ENCODE measurements at places on chromosomes 2 and 18.

GRCh38 chr2:128808462-128809258, 490.0 kb upstream of the HS6ST1 start:
- peaks cover 18% of the 10 kb centered on the region for H3K4me1 ChIP-seq
- no peaks in the 10 kb centered on the region for H3K27me3 ChIP-seq
- peak overlapping the region; percentile 34 for H3K27ac ChIP-seq
- DNase-seq = peak; percentile 83

GRCh38 chr2:23053601-23054000, 331.4 kb upstream of the KLHL29 start:
- no peaks in the 10 kb centered on the region for H3K4me1 ChIP-seq
- DNase-seq = no peak
- no peak overlapping the region for H3K4me3 ChIP-seq
- H3K27ac ChIP-seq = no peak overlapping the region
- H3K27me3 ChIP-seq = no peaks in the 10 kb centered on the region

- H3K4me3 ChIP-seq = no peak overlapping the region
- no peaks in the 10 kb centered on the region for H3K4me1 ChIP-seq
- no peaks in the 10 kb centered on the region for H3K27me3 ChIP-seq
- no peak for DNase-seq
- no peak overlapping the region for H3K27ac ChIP-seq
- no peaks in the 10 kb centered on the region for H3K36me3 ChIP-seq
Observed at GRCh38 chr18:3722649-3723433, 272.9 kb downstream of the TGIF1 start.

GRCh38 chr18:3596637-3597384, 146.8 kb downstream of the TGIF1 start:
- peaks cover 31% of the 10 kb centered on the region for H3K4me1 ChIP-seq
- peak overlapping the region; percentile 99 for H3K27ac ChIP-seq
- no peaks in the 10 kb centered on the region for H3K27me3 ChIP-seq

DNA sequence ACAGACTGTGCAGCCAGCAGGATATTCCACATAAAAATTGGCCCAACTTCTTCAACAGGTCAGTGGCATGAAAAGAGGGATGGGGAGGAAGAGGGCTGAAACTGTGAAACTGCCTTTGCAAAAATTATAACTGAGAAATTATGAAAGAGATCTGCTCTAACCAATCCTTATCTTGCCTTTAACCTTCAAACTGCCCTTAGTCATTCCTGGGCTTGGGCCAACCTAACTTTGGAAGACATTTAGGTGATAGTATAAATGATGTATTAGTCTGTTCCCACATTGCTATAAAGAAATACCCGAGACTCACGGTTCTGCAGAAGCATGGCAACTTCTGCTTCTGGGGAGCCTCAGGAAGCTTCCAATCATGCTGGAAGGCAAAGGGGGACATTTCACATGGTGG, 74.5 kb downstream of the RPL31 start:
- no peak for DNase-seq
- no peaks in the 10 kb centered on the region for H3K4me1 ChIP-seq
- peaks cover 8% of the 10 kb centered on the region for H3K36me3 ChIP-seq
- H3K27me3 ChIP-seq = no peaks in the 10 kb centered on the region
- no peak overlapping the region for H3K4me3 ChIP-seq

- H3K27ac ChIP-seq = no peak overlapping the region
- no peak for DNase-seq
- H3K27me3 ChIP-seq = no peaks in the 10 kb centered on the region
- H3K36me3 ChIP-seq = peaks cover 27% of the 10 kb centered on the region
Observed at GRCh38 chr18:46213295-46213694, 109.1 kb downstream of the HAUS1 start.

- no peaks in the 10 kb centered on the region for H3K4me1 ChIP-seq
- H3K36me3 ChIP-seq = no peaks in the 10 kb centered on the region
- H3K27ac ChIP-seq = no peak overlapping the region
- no peak for DNase-seq
- H3K4me3 ChIP-seq = no peak overlapping the region
Observed at GRCh38 chr2:76667821-76668271, 854.3 kb downstream of the LRRTM4 start.

DNA sequence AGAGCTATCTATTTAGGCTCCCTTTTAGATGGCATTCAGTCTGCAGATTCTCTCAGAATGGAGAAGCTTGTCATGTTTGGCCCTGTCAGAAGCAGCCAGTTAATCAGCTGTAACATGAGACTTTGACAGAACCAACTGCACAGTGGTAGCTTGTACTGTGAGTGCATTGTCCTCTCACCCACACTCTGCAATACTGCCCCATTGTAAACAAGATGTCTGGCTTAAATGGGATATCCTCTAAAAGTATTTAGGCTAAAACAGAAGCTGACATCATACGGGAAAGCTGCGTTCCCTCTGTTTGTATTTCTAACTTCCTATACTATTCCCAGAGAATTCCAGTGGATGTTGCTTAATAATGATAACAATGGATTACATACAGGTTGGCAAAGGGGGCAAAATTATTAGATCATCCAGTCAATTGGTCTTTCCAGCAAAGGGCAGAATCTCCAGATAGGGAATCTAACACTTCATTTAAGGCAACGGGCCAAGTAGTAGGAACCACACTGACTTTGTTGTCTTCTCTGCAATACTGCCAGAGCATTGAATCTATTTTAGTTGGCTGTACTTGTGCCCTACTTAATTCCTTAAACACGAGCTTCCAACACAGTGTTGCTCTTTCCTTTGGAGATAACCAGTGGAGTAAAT, 15.4 kb upstream of the STAT4 start:
- DNase-seq = no peak
- H3K27me3 ChIP-seq = no peaks in the 10 kb centered on the region
- H3K4me1 ChIP-seq = peaks cover 59% of the 10 kb centered on the region
- H3K36me3 ChIP-seq = no peaks in the 10 kb centered on the region
- peak overlapping the region; percentile 100 for H3K27ac ChIP-seq

DNA sequence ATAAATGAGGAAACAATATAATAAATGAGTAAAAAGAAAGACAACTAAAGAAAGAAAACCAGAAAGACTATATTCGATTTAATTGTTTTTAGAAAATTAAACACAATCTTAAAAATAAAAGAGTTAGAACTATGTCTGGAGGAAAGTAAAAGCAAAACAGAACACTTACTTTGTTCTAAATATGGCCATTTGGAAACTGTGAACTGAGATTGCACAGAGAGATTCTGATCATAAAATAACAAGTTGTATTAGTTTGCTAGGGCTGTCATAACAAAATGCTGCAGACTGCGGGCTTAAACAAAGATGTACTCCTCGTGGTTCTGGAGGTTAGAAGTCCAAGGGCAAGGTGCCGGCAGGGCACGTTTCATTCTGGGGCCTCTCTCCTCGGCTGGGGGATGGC, 128.1 kb upstream of the AQP4 start:
- no peaks in the 10 kb centered on the region for H3K4me1 ChIP-seq
- no peak for DNase-seq
- H3K36me3 ChIP-seq = no peaks in the 10 kb centered on the region
- H3K27ac ChIP-seq = no peak overlapping the region
- H3K27me3 ChIP-seq = no peaks in the 10 kb centered on the region

DNA sequence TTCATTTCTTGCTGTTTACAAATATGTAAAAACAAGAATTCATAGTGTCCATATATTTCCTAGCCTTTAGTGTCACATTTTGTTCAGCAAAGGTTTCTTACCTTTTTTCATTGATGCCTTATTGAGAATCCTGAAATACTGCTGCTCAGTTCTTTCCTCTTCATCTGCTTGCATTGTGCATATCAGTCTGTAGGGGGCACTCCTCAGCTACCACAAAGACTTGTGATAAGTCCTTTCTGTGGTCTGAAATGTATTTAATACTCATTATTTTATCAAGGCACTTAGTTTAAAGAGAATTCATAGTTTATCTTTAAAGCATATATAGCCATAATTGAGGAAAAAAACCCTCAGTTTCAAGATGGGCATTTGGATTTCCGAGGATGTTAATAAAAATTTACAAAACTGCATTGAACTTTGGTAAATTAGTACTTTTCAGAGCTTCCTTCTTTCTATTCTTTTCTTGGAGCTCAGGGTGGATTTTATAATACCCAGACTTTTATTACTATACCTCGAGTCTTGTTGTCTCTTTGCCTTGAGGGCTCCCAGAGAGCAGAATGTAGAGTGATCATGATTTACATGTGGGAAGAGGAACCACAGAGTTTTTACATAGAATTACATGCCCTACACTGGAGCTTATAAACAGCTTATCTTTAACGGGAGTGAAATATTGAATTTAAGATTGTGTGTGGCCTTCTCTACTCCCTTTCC, 570.1 kb downstream of the PLCL1 start:
- H3K27ac ChIP-seq = no peak overlapping the region
- H3K27me3 ChIP-seq = no peaks in the 10 kb centered on the region
- no peak overlapping the region for H3K4me3 ChIP-seq

DNA sequence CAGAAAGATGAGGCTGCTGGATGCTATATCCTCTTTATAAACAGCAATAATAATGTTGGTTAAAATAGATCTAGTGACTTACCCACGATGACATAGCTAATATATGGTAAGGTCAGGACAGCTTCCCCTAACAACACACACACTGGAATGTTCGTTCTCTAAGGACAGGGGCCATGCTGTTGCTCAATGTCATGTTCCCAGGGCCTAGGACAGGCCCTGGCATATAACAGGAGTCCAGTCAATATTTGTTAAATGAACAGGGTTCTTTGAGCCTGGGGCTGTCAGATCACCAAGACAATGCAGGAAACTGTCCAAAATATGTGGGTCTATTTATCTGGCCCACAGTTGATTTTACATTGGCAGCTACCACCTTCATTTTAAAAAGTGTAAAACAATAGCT, 207.1 kb upstream of the MEX3C start:
- no peaks in the 10 kb centered on the region for H3K27me3 ChIP-seq
- DNase-seq = no peak
- H3K4me3 ChIP-seq = no peak overlapping the region
- no peaks in the 10 kb centered on the region for H3K36me3 ChIP-seq
- no peak overlapping the region for H3K27ac ChIP-seq

DNA sequence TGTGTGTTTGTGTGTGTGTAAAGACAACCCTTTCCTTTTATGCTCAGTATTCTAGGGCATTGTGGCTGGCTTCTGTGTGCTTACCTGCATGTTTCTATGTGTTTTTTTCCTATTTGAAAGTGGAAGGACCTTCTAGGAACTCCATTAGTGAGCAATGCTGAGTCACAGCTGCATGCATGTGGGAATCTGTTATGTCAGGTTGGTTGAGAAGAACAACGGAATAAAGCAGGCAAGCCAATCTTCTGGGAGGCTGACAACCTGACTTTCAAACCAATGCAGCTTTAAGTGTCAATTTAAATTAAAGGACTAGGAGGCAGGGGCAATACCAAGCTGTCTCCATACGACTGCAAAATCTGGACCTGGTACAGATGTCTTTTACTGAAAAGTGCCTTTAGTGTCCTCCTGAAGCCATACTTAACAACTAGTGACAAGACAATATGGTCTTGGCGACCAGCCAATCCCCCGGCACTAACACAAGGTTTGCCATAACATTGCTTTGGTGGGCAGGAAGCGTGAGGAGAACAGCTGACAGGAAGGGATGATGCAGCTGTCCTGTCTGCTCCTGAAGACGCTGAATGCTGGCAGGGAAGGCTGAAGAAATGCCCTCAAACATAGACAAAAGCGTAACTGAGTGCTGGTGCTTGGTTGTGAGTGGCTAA, 514.7 kb upstream of the CDH7 start:
- no peak for DNase-seq
- H3K27ac ChIP-seq = no peak overlapping the region
- no peaks in the 10 kb centered on the region for H3K4me1 ChIP-seq
- no peak overlapping the region for H3K4me3 ChIP-seq

DNA sequence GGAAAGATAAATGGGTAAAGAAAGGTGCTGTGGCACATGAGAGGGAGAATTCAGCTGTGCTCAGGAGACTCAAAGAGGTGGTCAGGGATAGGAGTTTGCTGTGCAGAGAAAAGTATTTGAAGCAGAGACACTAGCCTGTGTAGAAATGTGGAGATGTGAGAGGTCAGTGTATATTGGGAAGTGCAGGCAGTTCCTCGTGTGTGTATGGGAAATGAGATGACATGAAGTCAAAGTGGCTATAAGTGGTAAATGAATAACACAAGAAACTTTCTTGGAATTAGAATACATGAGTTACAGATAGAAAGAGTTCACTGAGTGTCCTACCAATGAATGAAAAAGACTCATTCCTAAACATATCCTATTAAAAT, 11.6 kb downstream of the MAP3K20 start:
- no peaks in the 10 kb centered on the region for H3K4me1 ChIP-seq
- DNase-seq = no peak
- no peak overlapping the region for H3K4me3 ChIP-seq
- H3K27ac ChIP-seq = no peak overlapping the region
- no peaks in the 10 kb centered on the region for H3K27me3 ChIP-seq

GRCh38 chr2:8884812-8885211, 47.4 kb upstream of the KIDINS220 start:
- H3K4me1 ChIP-seq = no peaks in the 10 kb centered on the region
- no peak for DNase-seq
- H3K4me3 ChIP-seq = no peak overlapping the region
- H3K27ac ChIP-seq = no peak overlapping the region
- H3K27me3 ChIP-seq = no peaks in the 10 kb centered on the region

- no peak overlapping the region for H3K4me3 ChIP-seq
- H3K36me3 ChIP-seq = no peaks in the 10 kb centered on the region
- H3K27ac ChIP-seq = no peak overlapping the region
- DNase-seq = peak; percentile 42
- H3K27me3 ChIP-seq = no peaks in the 10 kb centered on the region
Observed at GRCh38 chr2:238107525-238108422, 7.6 kb downstream of the ESPNL start.

DNA sequence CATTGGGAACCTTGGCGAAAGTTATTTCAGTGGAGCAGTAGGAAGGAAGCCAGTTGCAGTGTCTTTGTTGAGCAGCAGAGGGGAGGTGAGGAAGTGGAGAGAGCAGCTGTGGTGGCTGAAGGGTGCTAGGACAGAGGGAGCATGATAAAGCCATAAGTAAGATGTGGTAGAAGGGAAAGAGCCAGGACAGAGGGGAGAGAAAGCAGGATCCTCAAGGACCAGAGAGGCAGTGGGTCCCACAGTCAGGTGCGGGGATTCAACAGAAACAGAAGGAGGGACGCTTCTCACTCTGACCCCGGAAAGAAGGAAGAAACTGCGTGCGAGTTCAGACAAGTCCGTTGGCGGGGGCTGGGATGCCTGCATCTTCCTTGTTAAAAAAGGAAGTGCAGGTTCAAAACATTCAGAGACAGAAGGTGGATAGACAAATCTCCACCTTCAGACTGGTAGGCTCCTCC, at the start of gene CXCR2:
CXCR2 (plus strand) TSS at position 403 of the 455 bp plus-strand sequence. CDS start 8,774 bp downstream, outside the sequence.
- DNase-seq = no peak
- H3K36me3 ChIP-seq = no peaks in the 10 kb centered on the region
- no peak within 1 kb of the TSS for H3K27ac ChIP-seq

DNA sequence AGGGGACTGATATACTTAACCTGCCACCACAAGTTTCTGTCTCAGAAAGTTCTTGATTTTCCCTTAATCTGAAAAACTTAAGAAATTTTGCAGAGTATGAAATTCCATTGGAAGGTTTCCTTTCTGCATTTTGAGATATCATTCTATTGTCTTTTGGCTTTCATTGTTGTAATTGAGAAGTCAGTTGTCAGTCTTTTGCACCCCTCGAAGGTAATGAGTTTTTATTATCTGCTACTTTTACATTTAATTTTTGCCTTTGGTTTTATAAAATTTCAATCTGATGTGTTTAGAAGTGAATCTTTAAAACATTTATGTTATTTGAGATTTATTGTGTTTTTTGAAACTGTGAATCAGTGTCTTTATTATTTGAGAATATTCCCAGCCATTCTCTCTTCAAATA, 4.8 kb upstream of the IL36A start:
- no peaks in the 10 kb centered on the region for H3K36me3 ChIP-seq
- H3K4me3 ChIP-seq = no peak overlapping the region
- no peak overlapping the region for H3K27ac ChIP-seq
- DNase-seq = no peak

All from RWPE2 (cell line).